Stimulated activated CD4-positive, alpha-beta T cell treated with anti-CD3 and anti-CD28 coated beads, Interleukin-1b, Interleukin-23, amount 100 ng/mL, for 4 hours (primary cell): ENCODE measurements at places on chromosomes 2 and 18.

GRCh38 chr2:10646153-10646552, 43.6 kb downstream of the NOL10 start:
- DNase-seq = no peak

GRCh38 chr2:239626961-239627592, 226.3 kb upstream of the HDAC4 start:
- no peak for DNase-seq

GRCh38 chr18:26869640-26870039, 4.1 kb upstream of the AQP4 start:
- DNase-seq = no peak

DNA sequence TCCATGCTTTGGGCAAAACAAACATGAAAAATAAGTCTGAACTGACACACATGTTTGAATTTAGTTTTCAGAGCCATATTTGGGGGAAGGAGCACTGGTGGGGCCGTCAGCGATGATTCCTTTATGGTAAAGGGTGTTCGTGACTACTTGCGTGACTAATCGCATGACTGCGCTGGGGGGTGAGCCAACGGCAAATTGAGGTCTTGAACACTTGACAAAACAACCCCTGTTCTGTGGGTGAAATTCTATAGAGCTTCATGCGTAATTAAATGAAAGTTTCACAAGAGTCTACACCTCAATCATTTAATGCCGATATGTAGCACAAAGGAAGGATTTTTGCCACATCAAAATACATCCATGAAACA, 127.5 kb upstream of the CYP1B1 start:
- no peak for DNase-seq

- DNase-seq = no peak
Measured at GRCh38 chr2:33477473-33478468, 1.3 kb downstream of the RASGRP3 start.

DNA sequence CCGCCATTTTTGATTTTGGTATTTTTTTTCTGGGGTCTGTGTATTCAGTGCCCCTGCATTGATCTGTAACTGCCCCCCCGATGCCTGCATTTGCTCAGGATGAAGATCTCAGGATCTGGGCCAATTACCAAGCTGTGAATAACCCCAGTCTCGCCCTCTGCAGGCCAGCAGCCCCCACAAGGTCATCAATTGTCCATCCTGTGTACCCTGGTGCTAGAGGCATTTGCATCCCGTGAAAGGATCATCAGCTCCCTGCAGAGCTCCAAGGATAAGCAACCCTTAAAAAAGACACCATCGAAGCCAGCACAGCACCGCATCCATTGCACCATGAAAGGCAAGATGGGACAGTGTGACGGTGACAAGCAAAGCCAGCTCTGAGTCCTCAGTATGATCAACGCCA, 154.1 kb upstream of the KLHL29 start:
- DNase-seq = no peak

DNA sequence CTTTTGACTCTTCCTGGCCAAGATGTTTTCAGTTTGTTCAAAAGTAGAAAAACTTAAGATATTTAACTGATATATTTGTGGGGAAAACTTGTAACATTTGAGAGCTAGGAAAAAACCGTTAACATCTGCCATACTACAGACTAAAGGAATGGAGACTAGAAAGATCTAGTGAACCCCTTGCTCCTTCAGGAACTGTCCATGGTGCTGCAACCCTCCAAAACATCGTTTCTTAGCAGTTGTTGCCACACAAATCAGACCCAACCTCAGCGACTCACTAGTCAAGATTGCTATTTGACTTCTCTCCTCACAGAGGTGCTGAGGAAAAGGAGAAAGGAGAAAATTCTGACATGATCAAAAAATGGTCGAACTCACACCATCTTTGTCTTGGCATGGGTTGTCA, 393.8 kb upstream of the LYPD1 start:
- DNase-seq = no peak

DNA sequence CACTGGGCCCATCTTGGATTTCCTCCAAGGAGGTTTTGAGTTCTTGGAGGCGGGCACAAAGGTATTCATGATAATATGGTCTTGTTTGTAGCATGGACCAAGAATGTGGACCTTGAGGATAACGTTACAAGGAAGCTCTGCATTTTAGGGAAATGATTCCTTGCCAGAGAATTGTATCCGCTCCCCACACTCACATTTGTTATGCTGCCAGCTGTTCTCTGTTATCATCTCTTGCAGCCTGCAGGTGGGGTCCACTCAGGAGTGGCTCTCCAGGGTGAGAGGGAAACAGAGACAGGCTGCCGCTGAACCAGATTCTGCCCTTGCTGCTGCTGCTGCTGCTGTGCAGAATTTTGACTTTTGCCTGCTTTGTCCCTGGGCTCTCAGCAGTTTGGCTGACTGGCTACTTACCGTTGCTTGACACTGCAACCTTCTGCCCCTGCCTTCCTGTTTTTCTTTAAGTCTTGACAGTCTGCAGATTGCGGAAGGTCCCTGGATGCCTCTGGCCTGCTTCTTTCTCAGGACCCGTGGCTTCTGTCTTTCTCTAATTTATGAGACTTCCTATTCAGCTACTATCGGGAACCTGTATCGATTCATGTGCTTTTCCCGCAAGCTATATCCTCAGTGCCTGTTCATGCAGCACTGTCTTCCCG, 122.3 kb upstream of the DOCK10 start:
- no peak for DNase-seq

DNA sequence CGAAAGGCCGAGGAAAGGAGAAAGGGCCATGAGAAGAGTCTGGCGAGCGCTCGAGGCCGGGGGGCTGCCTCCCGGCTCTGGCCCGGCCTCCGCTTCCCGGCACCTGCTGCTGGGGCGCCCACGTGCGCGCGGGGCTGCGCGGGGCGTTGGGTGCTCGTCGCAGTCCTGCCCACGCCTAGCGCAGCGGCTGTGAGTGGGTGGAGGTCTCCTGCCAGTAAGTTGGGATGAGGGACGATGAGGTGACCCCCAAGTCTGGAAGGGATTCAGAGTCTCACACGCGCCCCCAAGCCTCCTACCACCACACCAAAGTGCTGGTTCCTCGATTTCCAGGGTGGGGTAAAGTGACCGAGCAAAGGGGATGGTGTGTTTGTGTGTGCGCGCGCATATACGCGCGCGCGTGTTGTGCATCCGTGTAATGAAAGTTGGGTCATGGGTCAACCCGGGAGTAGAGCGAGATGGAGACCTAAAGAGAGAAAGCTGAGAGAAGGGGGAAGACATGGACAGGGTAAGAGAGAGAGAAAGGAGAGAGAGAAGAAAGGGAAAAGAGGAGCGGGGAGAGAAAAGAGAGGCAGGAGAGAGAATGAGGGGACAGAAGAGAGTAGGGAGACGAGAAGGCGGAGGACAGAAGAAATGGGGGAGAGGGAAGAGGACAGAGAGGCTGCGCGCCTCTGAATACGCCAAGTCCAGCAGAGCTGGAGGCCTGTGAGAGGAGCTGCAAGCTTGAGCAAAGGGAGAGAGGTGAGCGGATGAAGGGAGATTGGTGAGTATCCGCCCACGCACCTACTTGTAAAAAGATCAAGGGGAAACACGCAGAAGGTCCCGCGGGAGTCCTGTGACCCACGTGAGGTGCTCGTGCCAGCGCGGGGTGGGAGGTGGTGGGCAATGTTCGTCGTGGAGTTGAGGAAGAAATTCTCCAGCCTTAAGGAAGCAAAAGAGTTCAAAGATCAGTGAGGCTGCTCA, 1.7 kb upstream of the NETO1 start:
- no peak for DNase-seq

DNA sequence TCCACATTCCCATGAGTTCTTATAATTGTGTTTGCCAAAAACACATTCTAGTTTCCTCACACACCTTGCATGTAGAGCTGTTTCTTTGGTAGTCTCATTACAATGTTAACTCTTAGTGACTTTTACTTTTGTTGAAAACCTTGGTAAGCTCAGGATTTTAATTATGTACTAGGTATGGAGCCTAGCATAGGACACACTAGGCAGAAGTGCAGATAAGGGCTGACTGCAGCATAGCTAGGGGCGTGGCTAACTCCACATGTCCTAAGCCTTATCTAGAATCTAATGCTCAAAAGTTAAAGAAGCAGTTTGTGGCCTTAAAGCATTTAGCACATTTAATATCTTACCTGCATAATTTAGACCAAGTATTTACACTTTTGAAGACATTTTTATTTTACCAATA, 153.7 kb upstream of the FBXO11 start:
- no peak for DNase-seq

DNA sequence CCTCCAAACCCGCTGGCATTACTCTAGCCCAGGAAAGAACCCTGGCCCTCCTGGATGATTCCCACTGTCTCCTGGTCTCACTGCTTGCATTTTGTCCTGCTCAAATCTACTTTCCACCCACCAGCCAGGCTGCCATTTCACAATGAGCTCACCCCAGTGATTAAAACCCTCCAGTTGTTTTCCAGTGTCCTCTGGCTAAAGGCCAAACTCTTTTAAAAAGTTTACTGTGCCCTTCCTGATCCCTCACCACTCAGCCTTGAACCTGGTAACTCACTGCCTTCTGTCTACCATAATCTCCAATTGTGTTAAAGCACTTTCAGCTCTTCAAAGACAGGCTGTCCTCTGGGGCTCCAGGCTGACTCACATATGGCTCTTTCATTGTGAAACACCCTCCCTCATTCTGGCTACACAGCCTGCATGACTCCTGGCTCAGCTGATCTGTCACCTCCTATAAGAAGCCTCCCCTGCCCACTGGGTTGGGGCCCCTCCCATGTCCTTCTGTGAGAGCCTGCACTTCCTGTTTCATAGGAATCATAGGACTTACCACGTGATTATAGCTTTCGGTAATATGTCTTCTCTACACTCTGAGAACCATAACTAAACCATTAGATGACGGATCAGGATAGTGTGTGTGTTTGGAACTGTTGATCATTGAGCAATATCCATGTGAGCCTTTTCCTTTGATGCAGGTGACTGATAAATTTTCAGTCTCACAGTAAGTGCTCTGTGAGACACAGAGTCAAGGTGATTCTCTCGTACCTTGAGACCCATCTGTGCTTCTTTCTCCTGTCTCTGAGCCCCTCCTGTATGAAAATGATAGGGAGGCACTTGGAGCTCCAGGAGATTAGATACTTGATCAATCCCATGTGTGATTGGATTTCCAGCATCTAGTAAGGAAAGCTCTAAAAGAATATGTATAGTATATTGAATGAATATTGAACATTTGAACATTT, 590.8 kb upstream of the ID2 start:
- DNase-seq = no peak

DNA sequence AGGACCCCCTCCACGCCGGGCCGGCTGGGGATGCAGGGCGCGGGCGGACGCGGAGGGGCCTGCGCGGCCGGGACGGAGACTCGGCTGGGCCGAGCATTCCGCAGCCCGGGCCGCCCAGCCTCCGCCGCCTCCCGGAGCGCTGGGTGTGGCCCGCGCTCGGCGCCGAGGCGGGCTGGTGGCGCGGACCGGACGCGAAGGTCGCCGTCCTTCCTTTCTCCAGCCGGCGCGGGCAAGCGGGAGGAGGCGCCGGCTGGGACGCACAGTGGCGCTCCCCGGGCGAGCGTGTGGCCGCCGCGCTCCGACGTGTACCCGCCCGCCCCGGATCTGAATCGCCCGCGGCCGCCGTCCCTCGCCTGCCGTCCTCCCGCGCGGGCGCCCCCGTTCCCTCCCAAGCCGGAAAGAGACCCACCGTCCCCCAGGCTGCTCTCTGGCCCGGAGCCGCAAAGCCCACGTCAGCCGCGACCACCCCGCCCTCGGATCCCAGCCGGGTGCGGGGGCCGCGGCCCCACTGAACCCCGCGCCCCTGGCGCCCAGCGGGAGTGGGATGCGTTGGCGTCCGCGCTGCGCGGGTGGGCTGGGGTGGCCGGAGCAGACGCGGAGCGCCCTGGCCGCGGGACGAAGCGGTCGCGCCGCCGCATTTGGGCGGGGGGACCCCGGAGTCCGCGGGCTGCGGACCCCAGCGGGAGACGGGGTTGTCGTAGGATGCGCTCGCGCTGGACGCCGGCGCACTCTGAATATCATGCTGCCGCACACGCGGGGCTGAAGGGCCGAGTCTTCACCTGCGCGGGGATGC, 634 bp downstream of the SPATS2L start:
- peak; percentile 21 for DNase-seq

GRCh38 chr2:226969417-226970080, 133.7 kb downstream of the RHBDD1 start:
- no peak for DNase-seq

- no peak for DNase-seq
Measured at GRCh38 chr2:134282629-134283400, 28.9 kb downstream of the MGAT5 start.

- DNase-seq = no peak
Measured at GRCh38 chr2:157333304-157334047, 7.9 kb upstream of the ERMN start.

DNA sequence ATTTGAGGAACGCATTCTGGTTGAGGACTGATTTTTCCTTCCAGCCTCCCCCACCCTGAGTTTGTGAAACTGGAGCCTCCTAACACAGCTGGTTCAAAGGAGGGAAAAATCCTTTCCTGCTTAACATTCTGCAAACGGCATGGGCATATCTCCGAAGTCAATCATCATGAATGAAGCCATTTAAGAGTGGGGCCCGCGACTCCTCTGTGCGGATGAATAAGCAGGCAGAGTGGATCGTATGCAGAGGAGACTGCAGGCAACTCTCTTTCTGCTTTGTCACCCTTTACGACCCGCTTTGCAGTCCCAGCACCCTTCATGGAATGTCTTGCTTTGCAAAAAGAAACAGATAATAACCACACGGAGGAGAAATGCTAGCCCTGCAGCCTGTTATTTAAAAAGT, 305.2 kb downstream of the CLIP4 start:
- DNase-seq = no peak

GRCh38 chr2:63992061-63992685, 27.1 kb downstream of the VPS54 start:
- no peak for DNase-seq

DNA sequence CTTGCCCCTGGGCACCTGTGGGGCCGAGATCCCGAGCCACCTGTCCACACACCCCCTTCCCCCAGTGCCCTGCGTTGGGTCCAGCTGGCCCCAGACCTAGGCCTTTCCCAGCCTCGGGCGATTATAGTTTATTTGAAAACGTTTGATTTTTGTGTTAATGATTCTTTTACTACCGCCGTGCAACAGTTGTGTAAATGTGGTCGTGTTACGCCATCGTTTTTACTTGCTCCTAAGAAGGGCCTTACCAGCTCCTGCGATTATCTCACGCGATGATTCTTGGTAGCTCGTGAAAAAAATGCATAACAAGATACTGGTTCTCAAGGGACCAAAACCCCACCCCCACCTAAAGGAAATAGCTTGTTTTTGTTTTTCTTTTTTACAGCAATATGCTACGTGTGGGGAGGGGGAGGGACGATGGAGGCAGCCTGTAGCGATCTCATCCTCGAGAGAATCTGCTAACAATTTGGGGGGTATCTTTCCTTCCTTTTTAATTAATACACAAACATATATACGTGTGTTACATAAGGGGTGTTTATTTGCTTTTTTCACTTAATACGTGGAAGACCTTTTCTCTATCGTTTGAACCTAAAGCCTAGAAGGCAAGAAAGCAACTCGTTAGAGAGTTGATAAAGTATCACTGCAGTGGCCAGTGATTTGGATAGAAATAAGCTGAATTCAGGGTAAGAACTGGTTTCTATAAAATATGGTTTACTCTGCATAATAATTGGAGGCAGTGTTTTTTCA, 1.0 kb downstream of the ZDBF2 start:
- peak; percentile 1 for DNase-seq
